ENCODE measurements at places on chromosomes 2 and 18. TPM values are rescaled to one million over a fixed set of nuclear protein-coding genes. Genes with fewer than 3 reads are reported as not detected.

MPP4 gene
- total RNA-seq = 0.13 TPM

RGPD6 gene
- 26.3 TPM for total RNA-seq

CDK15 gene
- not detected for total RNA-seq

C2orf80 gene
- not detected for total RNA-seq

FOXD4L1 gene
- not detected for total RNA-seq

ALPP gene
- not detected for total RNA-seq

GBX2 gene
- total RNA-seq = 3.5 TPM

ANKRD30BL gene
- total RNA-seq = not detected

COLEC12 gene
- total RNA-seq = 157 TPM

- DNase-seq = no peak
These were observed 34.5 kb downstream of the KCNG3 start for GRCh38 chr2:42459296-42459695.

- DNase-seq = no peak
These were observed 49.4 kb downstream of the PID1 start for GRCh38 chr2:229221641-229222040.

GRCh38 chr18:44061438-44061837, 619.2 kb upstream of the SETBP1 start:
- DNase-seq = no peak

DNA sequence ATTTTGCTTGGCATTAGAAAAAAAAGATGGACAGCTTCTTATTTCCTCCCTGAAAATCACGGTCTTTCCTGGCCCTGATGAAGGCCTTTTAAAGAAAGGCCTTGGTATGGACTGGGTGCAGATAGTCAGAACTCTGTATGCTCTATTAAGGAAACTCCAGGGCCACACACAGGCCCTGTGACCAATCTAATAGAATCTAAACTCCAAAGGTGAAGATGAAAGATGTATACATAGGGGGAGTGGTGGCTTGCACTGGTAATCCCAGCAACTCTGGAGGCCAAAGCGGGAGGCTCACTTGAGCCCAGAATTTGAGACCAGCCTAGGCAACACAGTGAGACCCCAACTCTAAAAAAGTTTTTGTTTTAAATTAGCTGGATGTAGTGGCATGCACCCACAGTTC, 37.3 kb downstream of the OXER1 start:
- DNase-seq = no peak

- DNase-seq = no peak
These were observed 27.6 kb upstream of the KYNU start for GRCh38 chr2:142849820-142850219.

DNA sequence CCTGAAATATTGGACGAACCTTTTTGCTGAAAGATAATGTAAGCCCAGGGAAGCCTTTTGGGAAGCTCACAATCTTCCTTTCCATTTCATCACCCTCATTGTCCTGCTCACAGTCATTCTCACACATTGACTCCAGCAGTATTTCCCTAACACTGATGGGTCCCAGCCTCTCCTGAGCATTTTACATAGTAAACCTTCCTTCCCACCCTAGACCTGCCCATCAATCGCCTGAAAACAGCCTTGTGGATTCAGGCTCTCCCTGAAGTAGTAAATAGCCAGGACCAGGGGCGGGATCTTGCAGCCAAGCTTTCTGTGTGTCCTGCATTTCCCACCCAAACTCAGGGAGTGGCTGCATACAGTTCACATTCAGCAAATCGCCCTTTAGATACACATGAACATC, 149.9 kb downstream of the CYRIA start:
- no peak for DNase-seq

GRCh38 chr2:71662665-71663394, 209.5 kb downstream of the DYSF start:
- DNase-seq = no peak

- DNase-seq = no peak
These were observed 73.8 kb upstream of the AGAP1 start for GRCh38 chr2:235419996-235420395.

GRCh38 chr2:96965781-96966514, 20.4 kb downstream of the FAM178B start:
- DNase-seq = no peak

DNA sequence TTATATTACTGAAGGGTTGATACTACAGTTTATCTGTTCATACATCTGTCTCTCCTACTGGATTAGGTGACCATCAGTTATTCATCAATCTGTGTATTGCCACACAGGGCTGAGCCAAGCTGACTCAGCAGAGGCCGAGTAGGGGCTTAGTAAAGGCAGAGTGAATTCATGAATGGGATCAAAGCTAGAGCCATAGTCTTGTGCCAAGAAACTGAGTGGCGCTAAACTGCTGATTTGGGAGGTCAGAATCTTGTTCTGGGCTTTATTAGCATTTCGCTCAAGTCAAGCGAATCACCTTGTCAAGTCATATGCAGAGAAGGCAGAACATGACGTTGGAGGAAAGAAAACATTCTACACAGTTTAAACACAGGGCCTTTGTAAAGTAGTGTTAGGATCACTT, 34.1 kb downstream of the SOCS6 start:
- no peak for DNase-seq

- DNase-seq = no peak
These were observed 2.1 kb downstream of the GATA6 start for GRCh38 chr18:22171258-22172119.

DNA sequence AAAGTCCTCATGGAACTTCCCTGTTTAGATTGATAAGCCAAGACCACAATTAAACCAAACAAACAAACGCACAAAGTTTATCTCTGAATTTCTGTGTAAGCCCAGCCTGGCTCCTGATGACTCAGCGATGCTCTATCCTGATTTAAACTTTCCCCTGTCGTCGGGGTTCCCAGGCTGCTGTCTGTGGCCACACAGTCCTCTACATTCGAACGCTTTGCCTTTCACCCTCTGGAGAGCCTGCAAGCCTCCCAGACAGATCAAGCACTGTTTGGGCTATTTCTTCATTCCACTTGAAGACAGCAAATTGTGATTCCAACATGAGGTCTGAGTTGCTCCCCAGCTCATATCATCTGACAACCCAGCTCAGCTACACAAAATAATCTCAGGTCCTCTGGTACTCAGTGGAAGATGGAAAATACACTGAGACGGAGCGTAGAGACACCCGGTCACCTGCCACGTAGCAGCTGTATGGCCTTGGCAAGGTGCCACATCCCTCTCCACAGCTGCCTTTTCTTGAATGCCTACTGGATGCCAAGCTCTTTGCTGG, 51.2 kb downstream of the CYRIA start:
- no peak for DNase-seq

GRCh38 chr2:148623086-148623485, 21.5 kb upstream of the EPC2 start:
- DNase-seq = no peak

DNA sequence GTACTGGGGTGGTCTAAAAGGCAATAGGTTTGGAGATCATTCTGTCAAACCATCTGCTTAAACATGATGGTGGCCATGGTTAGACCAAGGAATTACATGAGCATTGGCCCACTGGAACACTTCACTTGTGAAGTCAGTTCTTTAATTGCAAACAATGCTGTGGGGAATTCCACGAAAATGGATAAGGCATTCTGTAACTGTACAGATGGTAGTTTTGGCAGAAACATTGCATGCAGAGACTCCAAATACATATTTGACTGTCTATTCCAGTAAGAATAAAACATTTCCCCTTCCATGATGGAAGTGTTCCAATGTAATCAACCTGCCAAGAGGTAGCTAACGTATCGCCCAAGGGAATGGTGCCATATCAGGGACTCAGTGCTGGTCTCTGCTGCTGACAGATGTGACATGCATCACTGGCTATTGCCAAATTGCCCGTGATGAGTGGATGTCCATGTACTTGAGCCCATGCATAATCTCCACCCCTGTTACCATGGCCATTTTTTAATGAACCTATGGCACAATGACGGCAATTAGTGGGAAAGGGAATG, 417.9 kb downstream of the CDH7 start:
- no peak for DNase-seq
